ENCODE measurements at places on chromosomes 13 and 19. TPM values are rescaled to one million over a fixed set of nuclear protein-coding genes. Genes with fewer than 3 reads are reported as not detected.

GRCh38 chr13:94346261-94347019 lies 133.0 kb downstream of the DCT start:
- DNase-seq: no peak

DNA sequence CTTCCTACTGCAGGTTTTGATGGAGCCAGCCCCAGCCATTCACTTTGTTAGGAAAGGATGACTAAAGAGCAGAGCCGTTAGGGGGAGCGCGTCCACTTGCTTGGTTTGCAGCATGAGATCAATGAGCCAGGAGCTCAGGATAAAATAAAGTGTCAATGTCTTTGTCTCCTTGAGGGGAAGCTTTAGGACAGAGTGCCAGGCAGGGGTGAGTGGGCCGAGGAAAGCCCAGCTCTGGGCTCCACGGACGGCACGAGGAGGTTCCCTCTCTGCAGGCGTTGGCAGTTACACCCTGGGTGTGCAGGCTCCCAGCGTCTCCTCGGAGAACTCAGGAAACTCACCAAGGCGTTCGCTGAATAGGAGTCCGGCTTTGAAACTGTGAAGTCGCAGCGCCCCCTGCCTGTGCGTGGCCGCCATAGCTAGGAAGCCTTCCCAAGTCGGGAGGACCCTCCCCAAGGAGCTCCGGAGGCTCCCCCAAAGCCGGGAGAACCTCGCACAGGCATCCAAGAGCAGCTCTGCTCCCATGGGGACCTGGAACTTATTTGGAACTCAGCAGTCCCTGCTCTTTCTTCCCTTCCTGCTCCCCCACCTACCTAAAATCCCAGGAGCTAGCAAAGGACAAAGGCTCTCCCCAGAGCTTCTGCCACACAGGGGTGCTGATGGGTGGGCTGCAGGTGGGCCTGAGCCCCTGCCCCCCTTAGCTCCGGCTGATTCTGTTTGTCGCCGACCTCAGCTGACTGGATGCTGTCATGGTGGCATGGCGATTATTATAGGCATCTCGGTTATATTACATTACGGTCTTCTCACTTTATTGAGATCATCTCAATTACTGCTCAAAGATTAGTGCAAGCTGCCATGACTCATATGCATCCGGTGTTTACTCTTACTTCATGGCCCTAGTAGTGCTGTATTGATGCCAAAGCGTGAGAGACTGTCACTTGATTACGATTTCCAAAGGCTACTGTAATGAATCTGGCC lies 34.4 kb downstream of the GSX1 start:
- peak; percentile 87 for DNase-seq

DNA sequence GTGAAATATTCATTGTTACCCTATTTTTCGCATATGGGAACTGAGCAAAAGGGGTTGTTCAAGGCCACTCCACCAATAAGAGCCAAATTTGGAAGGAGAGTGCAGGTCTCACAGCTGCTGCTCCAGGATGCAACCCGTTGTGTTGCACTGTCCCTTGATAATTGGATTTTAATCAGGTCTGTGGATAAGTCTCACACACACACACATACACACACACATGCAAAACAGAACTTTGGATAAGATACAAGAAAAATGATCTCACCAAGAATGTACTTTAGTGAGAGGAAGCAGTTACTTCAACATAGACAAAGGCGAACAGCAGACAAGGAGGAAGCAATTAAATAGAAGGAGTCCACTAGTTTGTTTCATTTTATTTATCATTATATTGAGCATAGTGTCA lies 127.3 kb upstream of the EDNRB start:
- DNase-seq: no peak

GRCh38 chr13:113981611-113982295 lies 7.9 kb upstream of the C13orf46 start:
- DNase-seq: no peak

DNA sequence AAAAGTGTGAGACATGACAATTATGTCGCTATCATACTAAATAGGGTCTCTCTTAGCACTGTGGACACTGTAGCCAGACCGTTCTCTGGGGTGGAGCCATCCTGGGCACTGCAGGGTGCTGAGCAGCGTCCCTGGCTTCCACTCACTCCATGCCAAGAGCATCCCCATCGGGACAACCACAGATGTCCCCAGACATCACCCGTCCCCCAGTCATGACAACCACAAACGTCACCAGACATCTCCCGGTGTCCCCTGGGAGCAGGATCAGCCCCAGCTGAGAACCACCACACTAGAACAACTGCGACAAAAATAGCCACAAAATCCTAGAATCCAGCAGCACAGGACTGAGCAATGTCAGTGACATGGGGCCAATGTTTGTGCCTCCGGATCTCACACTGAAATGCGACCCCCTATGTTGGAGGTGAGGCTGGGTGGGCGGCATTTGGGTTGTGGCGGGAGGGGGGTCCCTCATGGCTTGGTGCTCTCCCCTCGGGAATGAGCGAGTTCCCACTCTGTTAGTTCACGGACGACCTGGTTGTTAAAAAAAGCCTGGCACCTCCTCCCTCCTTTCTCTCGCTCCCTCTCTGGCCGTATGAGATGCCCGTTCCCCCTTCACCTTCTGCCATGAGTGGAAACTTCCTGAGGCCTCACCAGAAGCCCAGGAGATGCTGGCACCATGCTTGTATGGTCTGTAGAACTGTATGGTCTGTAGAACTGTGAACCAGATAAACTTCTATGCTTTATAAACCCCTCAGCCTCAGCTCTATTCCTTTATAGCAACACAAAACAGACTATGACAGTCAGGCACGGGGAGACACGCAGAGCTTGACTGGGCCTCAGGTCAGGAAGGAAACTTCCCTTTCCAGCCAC lies 93.9 kb downstream of the GADD45B start:
- peak; percentile 41 for DNase-seq

The ZNF442 gene
- total RNA-seq: 5.4 TPM

The PNMA8A gene
- total RNA-seq: 9.3 TPM

The ZSCAN4 gene
- total RNA-seq: not detected

DNA sequence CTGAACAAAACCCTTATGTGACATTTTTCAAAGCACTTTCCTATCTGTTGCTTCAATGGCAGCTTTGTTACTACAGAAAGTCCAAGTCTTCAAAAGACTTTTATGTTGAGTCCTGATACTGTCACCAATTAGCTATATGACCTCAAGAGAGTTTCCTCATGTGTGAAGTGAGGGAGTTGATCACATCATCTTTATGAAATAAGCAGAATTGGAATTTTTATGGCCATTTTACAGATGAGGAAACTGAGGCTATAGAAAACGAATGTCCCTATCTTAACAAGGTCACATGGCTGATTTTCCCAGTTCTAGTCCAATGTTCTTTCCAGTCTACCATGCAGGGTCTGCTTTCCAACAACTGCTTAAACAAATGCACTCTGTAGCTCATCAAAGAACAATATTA lies 2.6 kb downstream of the TNFRSF19 start:
- no peak for DNase-seq

DNA sequence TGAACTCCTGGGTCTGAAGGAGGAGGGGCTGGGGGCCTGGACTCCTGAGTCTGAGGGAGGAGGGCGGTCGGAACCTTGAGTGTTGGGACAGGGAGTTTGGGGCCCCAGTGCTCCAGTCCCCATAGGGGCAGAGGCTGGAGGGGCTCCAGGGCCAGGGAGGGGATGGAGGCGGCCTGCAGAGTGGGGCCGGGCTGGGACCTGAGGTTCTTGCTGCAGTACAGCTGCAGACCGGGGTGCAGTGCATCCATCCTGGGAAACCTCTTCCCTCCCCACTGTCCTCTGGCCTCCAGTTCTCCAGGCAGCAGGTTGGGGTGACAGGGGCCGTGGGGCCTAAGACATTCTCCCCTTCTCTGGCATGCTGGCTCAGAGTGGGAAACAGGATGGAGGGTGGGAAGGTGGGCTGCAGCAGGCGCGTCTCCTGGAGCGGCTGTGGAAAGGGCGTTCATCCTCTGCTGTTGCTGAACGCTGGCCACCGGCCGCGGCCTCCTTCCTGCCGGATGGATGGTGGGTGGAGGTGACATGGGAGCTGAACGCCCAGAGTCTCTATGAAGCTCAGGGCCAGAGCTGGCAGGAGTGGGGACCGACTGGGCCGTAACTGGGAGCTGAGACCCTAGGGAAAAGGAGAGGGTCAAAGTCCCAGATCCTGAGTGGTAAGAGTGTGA lies 1.6 kb downstream of the BRSK1 start:
- no peak for DNase-seq

GRCh38 chr19:47479701-47480503 lies 4.1 kb downstream of the KPTN start:
- no peak for DNase-seq

The C19orf85 gene
- total RNA-seq: not detected

DNA sequence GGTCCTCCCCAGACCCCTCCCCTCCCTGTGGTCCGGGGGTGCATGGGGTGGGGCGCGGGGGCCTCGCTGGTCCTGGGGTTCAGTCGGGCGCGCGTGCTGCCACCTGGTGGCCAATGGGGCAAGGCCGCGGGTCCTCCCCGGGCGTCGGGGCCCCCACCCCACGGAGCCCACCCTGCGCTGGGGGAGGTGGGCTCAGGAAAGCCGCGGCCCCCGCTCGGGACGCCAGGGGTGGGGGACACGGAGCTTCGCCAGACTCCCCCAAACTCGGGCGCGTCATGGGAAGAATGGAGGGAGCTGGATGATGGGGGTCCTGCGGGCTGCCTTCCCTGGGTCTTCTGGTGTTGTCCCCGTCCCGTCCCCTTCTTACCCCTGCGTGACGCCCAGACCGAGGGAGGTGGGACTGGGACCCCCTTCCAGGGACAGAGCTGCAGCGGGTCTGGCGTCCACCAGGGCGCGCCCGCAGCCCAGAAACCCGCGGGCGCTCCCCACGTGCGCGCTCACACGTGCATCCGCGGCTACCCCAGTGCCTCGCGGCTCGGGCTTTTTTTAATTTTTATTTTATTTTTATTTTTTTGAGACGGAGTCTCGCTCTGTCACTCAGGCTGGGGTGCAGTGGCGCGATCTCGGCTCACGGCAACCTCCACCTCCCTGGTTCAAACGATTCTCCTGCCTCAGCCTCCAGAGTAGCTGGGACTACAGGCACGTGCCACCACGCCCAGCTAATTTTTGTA lies 19.8 kb upstream of the TCF3 start:
- peak; percentile 74 for DNase-seq

- no peak for DNase-seq
Observed at GRCh38 chr13:99796175-99796819, 175.3 kb downstream of the ZIC5 start.

- DNase-seq: no peak
Observed at GRCh38 chr13:27772651-27773425, 19.4 kb upstream of the GSX1 start.

The CDX2 gene
- not detected for total RNA-seq

The GRIN3B gene
- total RNA-seq: not detected

The PLA2G4C gene
- total RNA-seq: 32.7 TPM

- peak; percentile 85 for DNase-seq
Observed at GRCh38 chr19:926589-927350, 935 bp downstream of the ARID3A start.

GRCh38 chr13:110957181-110957884 lies 42.5 kb upstream of the ANKRD10 start:
- no peak for DNase-seq
